ENCODE measurements at places on chromosomes 4 and X.

DNA sequence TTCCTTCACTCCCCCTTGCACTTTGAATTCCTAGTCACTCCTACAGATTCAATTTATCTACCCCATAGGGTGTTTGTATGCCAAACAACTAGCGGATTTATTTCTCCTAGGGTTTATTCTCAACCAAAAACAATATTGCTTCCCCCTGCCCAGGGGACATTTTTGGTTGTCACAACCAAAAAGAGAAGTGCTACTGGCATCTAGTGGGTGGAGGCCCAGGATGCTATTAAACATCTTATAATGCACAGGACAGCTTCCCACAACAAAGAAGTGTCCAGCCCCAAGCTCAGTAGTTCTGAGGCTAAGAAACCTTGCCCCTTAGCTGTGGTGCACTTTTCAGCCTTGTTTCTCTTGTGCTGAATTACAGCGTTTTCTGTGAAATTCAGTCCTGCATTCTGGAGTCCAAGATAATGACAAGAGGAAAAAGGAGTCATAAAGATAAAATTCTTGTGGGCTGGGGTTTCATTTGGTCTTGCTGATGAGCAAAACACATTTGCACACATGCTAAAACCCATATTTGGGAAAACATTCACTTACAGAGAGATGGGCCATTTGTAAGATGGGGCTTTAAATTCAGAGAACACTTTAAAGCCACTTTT, 11.2 kb upstream of the SYTL4 start:
- peak; percentile 40 for DNase-seq

- DNase-seq = peak; percentile 13
Observed at GRCh38 chrX:152220606-152221005, 82.2 kb upstream of the MAGEA10 start.

DNA sequence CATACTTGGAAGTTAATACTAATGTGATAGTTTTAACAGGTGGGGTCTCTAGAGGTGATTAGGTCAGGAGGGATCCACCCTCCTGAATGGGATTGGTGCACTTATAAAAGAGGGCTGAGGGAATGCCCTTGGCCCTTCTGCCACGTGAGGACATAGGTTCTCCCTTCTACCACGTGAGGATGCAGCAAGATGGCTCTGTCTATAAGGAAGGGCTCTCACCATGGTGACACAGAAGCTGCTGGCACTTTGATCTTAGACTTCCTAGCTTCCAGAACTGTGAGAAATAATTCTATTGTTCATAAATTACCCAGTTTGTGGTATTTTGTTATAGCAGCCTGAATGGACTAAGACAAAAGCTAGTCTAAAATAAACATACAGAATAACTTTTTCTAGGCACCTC, 1.0 kb downstream of the AADAT start:
- no peak for DNase-seq

GRCh38 chr4:19947349-19947748, 304.4 kb upstream of the SLIT2 start:
- peak; percentile 91 for DNase-seq

- DNase-seq = no peak
Observed at GRCh38 chr4:44651425-44651824, at the start of gene YIPF7. Gene YIPF7 (minus strand): TSS chr4:44651625. CDS start chr4:44650100, 1,525 bp downstream.

DNA sequence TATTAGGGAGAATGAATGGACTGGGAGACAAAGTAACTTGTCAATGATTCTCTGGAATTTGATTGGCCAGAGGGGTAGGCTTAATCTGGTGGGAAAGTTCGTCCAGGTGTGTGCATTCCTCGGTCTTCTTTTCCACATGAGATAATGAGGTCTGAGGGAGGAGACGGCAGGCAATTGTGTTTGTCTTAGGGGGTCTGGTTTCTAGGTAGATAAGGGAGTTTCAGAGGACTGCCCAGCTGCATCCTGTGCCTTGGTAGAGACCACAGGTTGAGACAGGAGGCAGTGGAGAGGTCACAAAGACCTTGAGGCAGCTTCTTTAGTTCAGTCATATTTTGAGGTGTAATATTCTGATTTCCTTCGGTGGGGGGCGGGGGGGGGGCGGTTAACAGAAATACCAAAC, 4.3 kb downstream of the MGST2 start:
- DNase-seq = no peak

DNA sequence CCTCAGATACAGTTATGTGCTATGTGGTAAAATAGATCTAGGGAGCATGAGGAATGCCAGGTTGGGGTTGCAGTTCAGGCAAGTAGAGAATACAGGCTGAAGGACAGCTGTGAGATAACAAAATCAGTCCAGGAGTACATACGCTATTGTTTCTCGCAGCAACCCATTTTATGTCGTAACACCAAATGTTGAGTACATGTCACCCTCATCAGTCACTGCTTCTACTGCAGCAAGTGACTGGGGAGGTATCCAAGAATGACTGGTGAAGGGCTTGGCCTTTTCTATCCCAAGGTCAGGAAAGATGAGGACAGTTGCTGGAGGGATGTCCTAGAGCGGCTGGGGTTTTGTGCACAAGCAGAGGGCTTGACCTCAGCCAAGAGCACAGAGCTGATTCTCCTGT, 172.1 kb downstream of the CBR4 start:
- no peak for DNase-seq

Measured in choroid plexus epithelial cell (primary cell).